ENCODE measurements at places on chromosomes 11 and 22.

DNA sequence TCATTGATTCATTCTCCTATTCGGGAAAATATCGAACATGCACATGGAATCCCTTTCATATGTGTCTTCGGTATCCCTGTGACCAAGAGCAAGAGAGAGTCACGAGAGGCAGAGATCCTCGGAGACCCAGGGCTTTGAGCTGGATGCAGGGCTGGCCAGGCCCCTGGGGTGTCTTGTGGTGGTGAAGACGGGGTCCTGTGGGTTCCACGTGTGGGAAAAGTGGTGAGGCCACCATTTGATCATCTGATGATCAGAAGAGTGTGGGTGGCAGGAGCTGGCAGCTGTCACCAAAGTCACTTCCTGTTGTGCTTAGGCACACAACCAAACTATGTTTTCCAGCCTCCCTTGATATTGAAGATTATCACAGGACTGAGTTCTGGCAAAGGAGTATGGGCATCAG is 94.0 kb downstream of the BRD1 start:
- DNase-seq = no peak

GRCh38 chr11:12864316-12865156 is 144.6 kb upstream of the RASSF10 start:
- no peak for DNase-seq

DNA sequence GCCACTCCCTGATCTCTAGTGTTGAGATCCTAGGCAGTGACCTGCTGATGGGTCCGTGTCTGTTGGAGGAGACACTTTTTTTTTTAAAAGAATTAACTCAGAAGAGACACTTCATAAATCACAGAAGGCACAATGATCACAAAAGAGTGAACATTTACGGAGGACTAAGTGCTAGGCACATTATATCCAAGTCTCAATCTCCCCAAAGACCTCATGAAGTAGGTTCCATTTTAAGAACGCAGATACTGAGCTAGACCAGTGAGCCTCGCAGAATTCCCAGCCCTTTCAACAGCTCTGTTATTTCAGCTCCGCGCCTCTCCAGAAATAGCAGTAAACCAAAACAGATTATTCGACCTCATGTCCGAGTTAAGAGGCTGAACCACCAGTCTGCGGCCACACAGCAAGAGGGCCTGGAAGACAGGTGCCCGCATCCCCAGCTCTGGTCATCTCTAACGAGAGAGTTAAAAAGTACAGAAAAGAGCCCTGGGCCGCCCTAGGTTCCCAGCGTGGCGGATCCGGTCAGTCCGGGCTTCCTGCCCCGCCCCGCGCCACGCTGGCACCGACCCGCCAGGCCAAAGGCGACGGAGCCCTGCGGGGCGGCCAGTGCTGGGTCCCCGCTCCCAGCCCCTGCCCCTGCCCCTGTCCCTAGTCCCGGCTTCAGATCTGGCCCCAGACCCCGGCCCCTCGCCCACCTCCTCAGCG is 612 bp downstream of the XBP1 start:
- no peak for DNase-seq

DNA sequence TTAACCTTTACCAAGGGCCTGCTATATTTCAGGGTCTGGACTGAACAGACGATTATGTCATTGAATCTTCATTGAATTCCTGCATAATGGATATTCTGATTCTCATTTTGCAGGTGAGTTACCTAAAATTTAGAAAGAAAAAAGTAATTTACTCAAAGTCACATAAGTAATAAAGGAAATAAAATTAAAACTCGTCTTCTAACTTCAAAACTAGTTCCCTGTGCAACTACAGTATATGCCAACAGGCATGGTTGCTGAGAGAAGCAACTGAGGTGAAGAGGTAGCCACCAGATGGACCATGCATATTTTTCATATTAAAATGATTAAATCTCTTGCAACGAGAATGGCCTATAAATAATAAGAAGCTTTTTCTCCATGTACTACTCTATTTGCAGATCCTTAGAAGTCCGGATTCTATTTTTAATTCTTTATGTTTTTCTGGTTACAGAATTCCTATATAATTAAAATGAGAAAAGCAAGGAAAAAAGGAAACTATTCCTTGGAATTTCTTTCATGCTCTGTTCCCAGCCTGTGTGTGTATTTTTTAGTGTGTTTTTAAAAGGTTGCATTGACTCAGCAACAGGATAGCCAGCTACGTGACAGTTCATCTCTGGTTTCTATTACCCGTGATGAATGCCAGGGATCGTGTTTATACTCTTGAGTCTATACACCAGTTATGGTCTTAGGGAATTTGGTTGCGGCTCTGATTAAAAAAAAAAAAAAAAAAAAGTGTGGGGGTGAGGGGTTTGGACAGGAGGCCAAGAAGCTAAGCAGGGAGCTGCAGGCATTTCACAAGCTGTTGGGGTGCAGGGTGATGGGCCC is 186.8 kb downstream of the ETS1 start:
- no peak for DNase-seq

GRCh38 chr11:94728966-94729751 is 39.0 kb upstream of the AMOTL1 start:
- no peak for DNase-seq

- no peak for DNase-seq
Measured at GRCh38 chr22:28846994-28847393, 36.4 kb upstream of the ZNRF3 start.

DNA sequence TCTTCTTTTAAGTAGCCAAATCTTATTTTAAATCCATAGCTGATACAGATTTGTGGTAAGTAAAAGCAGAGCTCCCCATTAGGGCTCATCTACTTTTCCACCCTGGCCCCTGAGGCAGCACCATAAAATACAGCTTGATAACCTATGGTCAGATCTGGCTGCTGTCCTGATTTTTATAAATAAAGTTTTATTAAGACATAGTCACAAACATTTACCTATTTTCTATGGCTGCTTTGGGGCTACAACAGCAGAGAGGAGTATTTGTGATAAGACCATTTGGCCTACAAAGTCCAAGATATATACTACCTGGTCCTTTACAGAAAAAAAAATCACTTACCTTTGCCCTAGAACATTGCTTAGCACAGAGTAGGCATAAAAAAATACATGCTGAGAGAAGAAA is 200.0 kb upstream of the SEZ6L start:
- no peak for DNase-seq

- no peak for DNase-seq
Measured at GRCh38 chr11:2306452-2306823, 4.6 kb downstream of the TSPAN32 start.

DNA sequence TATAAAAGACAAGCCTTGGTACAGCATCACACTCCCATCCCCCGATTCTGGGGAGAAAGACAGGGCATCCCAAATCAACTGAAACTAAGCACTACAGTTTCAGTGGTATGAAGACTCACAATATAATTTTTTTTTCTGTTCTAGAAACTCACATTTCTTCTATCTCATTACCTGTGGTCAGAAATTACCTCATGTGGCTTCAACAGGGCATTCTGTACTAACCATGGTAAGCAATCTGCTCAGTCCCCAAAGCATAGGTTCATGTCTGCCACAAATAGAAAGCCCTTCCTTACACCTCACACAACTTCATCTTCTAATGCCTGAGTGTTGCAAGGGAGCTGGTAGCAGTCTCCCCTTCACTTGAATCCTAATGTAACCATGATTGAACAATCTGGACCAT is 147.4 kb upstream of the POU2AF2 start:
- no peak for DNase-seq

DNA sequence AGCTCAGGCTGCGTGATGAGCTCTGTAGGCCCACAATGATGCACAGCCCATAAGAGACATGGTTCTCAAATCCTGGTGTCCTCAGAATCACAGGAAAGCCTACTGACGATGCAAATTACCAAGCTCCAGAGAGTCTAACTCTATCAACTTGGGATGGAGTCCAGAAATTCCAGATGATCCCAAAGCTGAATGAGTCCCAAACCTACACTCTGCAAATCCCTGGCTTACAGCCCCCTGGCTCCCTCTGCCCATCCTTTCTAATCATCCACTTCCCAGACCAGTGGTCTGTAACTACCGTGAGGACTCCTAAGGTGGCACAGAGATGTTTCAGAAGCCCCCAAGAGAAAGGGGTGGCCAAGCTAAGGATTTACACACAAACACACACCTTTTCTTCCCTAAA is 13.5 kb downstream of the ARFGAP2 start:
- no peak for DNase-seq

- no peak for DNase-seq
Measured at GRCh38 chr11:27701355-27702105, 1.3 kb upstream of the BDNF start.

DNA sequence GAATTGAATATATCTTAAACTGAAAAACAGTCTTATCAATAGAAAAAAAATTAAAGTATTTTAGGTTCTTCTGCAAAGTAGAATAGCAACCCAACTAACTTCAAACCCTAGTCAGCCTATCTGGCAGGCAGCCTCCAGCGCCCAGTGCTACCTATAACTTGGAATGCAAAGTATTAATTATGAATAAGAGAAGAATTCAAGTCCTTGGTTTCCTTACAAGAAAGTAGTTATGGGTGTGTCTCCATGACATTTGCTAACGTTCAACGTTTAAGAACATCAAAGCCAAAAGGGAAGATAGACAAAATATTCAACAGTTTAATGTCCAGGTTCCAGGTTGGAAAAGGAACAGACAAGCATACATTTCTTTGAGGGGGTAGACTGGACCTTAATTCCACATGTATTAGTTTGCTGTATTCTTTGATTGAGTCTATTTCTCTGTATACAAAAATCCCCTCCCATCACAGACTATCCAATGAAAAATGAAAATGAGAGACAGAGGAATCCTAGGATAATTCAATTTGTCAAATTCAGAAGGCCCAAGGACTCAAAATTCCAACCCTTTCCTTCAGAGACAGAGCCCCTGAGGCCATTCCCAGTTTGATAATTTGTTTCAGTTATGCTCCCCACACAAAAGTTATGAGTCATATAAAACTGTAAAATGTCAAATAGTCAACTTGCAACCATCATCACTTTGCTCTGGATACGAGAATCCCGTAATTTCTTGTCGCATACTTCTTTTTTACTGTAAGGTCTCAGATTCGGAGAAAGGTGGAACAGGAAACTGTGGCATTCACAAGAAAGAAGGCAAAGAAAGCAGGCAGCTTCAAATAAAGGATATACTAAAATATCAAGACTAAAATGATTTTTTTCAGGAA is 83.7 kb upstream of the CHRM4 start:
- DNase-seq = no peak

- DNase-seq = no peak
Measured at GRCh38 chr22:47576908-47577307, 814.5 kb downstream of the TBC1D22A start.

GRCh38 chr11:22787551-22788162 is 41.9 kb downstream of the SVIP start:
- DNase-seq = no peak

DNA sequence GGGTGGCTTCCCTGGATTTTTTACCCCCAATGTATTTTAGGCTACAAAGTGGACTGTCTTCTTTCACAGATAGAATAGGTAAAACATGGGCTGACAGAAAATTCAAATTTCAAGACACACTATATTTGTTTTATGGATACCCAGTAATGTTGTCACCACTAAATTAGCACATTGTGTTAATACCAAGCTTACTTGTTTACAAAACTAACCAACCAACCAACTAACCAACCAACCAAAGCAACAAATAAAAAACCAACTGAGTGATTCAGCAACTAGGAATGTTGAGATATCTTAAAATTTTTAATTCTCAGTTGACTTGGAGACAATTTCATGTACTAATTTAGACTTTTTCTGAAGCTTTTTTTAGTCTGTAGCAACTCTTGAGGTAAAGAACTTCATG is 69.3 kb upstream of the CTSC start:
- no peak for DNase-seq

- DNase-seq = no peak
Measured at GRCh38 chr22:28943501-28943879, 60.1 kb downstream of the ZNRF3 start.

DNA sequence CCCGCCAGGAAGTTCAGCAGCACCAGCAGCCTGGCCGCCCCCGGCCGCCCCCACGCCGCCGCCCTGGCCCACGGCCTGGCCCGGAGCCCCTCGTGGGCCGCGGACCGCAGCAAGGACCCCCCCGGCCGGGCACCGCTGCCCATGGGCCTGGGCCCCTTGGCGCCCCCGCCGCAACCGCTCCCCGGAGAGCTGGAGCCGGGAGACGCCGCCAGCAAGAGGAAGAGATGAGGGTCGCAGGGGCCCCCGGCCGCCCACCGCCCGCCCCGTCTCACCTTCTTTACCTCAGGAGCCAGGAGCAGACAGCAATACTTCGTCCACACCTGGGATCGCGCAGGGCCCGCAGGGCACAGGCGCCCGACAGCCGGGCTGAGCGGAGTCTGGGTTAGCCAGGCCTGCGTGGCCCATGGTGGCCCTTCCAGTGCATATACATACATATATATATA is 115.6 kb downstream of the CACNA1I start:
- no peak for DNase-seq

DNA sequence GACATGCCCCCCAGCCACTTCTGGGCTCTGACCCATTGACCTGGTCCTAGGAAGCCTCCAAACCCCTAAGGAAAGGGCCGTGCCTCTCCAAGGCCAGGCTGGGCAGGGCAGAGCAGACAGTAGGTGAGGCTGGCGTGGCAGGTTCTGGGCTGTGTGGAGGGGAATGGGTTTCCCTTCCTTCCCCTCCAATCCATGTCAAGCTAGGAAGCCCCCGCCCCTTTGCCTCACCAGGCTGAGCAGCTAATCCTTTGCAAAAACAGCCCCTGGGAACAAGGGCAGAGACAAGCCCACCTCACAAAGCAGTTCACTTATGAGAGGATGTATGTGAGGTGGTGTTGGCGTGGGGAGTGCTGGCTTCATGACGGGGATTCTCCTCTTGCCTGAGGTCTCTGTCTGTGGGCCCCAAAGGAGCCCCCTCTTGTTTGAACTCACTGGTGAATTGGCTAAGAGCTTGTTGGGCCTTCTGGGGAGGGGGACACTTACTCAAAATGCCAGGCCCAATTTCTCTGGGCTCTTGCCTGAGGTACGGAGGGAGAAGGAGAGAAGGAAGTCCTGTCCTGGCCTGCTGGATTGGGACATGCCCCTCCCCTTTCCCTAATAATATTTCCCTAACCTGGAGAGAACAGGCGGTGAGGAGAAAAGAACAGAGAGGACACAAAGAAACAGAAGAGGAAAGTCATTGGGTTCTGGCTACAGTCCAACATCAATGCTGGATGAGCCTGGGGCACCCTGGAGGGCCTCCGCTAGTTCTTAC is 1.6 kb upstream of the TRIM29 start:
- no peak for DNase-seq

- no peak for DNase-seq
Measured at GRCh38 chr11:85269109-85269508, 358.0 kb downstream of the DLG2 start.

DNA sequence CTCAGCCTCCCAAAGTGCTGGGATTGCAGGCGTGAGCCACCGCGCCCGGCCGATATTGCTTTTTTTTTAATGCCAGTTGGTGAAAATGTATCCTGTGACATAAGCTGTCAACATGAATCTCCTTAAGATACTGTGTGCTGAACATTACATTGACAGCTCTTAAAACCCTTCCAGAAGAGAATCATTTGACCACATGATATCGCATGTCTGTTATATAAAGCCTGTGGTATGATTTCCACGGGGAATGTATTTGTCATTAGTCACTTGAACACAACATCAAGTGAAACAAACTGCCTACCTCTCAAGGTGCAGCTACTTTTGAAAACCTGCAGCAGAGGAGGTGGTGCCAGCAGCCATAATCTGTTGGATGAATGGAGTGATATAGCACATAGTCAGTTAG is 67.0 kb downstream of the BCL2L13 start:
- DNase-seq = no peak

GRCh38 chr11:8080674-8081590 is at the start of gene TUB:
TUB (plus strand) TSS chr11:8081211; CDS start chr11:8081511, 300 bp downstream.
- DNase-seq = no peak

GRCh38 chr11:1146365-1146764 is 11.4 kb upstream of the MUC5AC start:
- no peak for DNase-seq

- DNase-seq = no peak
Measured at GRCh38 chr11:111843661-111844060, 27.7 kb downstream of the ALG9 start.

GRCh38 chr11:112211536-112211935 is 14.7 kb upstream of the PTS start:
- no peak for DNase-seq

Measured in T-helper 22 cell (primary cell).